ENCODE measurements at places on chromosomes 12 and 14.
A peak's percentile ranks its signal among the peaks of the same experiment; 100 is the strongest.

- no peak for DNase-seq
These were observed 18.0 kb downstream of the CBX5 start for GRCh38 chr12:54261815-54262402.

DNA sequence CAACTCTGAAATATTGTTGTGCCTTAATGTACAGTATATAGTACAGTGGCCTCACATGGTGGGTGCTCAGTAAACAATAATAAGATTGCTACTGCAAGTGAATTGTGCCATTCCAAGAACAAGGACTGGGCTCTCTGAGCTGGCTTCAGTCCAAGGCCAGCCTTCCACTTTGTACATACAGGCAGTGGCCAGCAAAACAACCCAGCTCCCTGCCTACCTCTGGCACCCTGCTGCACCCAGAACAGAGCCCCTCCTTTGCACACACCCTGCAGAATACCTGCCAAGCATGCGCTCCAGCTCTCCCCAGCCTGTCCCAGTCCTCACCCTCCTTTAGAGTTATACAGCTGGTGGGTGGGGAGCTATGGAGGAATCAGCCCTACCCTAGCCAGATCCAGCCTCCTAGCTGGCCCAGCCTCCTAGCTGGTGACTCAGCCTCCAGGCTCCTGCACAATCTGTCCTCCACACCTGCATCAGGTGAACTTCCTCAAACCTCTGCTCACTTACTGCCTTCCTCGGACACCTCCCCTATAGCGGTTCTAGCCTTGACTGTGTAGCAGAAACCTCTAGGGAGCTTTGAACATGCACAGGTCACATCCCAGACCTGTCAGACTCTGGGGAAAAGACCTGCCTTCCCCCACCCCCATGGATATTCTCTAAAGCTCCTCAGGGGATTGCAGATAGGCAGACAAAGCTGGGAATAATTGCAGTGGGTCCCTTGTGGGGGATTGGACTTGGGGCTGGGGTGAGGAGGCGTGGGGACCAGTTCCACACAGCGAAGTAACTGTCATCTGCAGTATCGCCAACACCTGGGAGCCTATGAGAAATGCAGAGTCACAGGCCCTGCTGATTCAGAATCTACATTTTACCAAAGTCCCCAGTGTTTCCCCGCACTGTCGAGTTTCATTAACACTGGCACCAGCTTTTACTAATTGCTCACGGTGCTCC lies 17.9 kb downstream of the ZDHHC22 start:
- DNase-seq: no peak

DNA sequence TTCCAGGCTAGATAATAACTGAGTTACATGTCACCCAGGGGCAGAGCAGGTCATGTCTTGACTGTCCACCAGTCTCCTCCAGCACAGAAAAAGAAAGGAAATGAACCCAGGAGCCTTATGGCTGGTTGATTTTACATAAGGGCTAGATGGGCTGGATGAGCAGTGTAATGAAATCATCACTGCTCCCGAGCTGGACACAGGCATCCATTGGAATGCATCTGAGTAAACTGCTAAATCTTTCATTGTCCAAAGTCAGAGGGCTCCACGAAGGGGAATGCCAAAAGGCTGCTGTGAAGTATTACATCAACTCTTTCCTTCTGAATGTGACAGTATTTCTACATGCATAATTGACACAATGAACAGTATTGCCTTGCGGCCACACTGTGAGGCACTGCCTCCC lies 30.1 kb upstream of the TSPAN11 start:
- no peak for DNase-seq

DNA sequence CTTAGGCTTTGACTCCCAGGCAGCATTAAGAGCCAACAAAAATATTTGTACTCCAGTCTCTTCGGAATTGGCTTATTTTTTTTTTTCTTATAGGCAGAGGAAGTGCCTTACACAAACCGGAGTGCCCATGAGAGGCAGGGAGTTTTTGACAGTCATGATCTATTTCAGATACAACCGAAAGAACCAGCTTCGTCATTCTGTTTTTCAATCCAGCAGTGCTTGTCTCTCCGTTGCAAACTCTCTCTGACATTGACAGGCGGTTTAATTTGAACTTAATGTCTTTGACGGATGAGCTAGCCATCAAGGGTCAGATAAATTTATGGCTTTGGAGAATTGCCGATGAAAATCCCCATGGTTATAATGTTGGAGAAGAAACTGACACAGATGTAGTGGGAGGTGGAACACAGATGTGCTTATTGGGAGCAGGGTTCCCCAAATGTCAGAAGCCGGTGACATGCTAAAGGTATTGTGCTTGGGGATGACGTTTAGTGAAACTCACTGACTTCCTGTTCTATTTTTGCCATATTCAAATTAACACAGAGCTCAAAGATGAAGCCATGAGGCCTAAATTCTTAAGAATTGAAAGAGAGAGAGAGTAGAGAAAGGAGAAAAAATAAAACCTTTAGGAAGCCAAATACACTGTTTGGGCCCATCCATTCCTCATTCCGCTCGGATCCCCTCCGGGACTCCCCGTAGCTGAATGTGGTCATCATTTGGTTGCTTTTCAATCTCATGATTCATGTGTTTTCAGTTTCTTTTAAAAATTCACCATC lies 59.7 kb downstream of the PLXNC1 start:
- peak; percentile 61 for DNase-seq

GRCh38 chr14:32167907-32168306 lies 33.9 kb upstream of the RNU6-7 start:
- DNase-seq: no peak

DNA sequence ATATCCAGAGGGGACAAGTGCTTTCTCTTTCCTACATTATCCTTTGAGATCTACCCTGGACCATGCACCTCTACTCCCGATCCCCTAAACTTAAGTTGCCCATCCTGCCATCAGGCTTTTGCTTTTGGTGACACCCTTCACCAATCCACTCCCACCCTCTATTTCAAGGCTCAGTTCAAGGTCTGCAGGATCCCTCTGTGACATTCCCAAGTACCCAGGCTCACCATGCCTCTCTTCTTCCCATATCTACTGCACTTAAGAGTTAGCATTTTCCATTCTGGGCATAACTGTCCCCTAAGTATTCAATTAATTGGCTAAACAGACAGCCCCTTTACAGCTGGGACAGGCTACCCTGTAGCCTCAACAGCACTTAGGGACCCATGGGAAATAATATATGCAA lies 3.1 kb downstream of the NFYB start:
- no peak for DNase-seq

DNA sequence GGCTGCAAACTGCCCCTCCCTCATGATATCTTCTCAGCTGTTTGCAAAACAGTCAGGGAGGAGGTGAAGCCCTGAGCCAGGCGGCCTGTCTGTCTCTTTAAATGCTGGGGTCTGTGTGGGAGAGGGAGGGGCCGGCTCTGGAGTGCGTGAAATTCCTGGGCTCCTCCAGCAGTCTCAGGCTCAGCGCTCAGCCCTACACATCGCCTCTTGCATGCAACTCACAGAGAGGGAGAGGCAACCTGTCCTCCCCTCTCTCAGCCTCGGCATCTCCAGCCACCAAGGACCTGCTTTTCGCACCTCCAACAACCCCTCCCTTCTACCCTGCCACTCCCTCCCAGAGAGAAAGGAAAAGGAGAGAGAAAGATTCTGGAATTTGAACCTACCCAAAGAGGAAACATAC lies at the start of gene NRXN3:
TSS of gene NRXN3 (plus strand) at position 171 of the 400 bp plus-strand sequence. CDS start 72,721 bp downstream, outside the sequence.
- no peak for DNase-seq
